Activated effector memory CD4-positive, alpha-beta T cell treated with Interleukin-2 at 50 U/mL for 16 hours (primary cell): ENCODE measurements at places on chromosomes 13 and 19.
A peak's percentile ranks its signal among the peaks of the same experiment; 100 is the strongest.

- no peak for DNase-seq
These were observed 123.4 kb downstream of the POSTN start for GRCh38 chr13:37475151-37475550.

- no peak for DNase-seq
These were observed 9.9 kb downstream of the KLHL26 start for GRCh38 chr19:18646535-18647370.

DNA sequence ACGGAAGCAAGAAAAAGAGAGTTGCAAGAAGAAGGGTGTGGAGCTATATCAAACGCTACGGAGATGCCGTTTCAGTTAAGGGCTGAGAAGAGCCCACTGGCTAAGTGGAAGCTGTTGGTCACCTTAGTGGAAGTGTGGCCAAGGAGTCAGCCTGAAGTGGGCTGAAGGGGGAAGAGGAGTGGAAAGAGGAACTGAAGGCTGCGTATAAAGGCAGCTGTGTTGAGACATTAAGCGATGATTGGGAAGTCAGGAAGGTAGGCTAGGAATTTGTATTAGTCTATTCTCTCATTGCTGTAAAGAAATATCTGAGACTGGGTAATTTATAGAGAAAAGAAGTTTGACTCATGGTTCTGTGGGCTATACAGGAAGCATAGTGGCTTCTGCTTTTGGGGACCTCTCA lies 14.1 kb upstream of the FRY start:
- DNase-seq = no peak

GRCh38 chr13:111187960-111188541 lies 72.9 kb downstream of the ARHGEF7 start:
- DNase-seq = no peak

- DNase-seq = peak; percentile 35
These were observed 18.7 kb downstream of the GADD45B start for GRCh38 chr19:2494447-2495129.

- DNase-seq = no peak
These were observed 1985.7 kb upstream of the PRR20A start for GRCh38 chr13:55155046-55155445.

GRCh38 chr13:49060678-49061387 lies 85.1 kb downstream of the FNDC3A start:
- DNase-seq = no peak

DNA sequence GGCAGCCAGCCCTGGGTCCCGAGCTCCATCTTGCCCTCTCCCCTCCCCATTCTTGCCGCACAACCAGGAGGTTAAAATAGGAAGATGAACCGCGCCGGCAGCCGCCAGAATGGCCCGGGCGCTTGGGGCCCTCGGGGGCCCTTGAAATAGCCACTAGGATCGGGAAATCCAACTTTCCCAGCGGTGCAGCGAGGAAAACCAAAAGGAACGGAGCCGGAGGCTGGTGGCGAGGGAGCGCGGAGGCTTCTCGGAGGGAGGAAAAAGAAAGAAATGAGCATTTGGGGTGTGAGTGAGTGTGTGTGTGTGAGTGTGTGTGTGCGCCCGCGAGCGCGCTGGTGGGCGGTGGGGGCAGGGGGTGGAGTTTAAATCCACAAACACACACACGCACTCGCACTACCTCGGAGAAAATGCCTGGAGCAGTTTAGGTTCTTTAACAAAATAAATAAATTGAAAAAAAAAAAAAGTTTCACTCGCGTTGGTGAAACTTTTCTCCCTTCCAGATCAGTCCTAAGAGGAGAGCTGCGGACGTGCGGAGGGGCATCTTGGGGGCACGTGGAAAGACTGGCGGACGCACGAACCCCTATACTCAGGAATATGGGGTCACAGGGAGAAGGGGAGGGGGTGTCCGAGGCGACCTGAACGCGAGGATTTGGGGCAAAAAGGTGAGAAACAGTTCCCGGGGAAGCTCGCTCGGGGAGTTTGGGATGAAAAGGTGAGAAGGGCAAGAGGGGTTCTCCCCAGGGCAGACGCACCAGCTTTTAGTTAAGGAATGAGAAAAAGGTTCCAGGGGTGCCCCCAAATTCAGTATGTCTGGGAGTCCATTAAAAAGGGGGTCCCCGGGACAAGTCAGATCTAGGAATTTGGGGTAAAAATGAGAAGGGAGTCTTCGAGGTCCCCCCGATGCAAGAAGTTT lies 1.3 kb downstream of the RFX2 start:
- peak; percentile 39 for DNase-seq

GRCh38 chr19:55809381-55810058 lies 22.3 kb downstream of the NLRP11 start:
- no peak for DNase-seq

GRCh38 chr13:77737583-77738200 lies 40.2 kb downstream of the SLAIN1 start:
- no peak for DNase-seq

DNA sequence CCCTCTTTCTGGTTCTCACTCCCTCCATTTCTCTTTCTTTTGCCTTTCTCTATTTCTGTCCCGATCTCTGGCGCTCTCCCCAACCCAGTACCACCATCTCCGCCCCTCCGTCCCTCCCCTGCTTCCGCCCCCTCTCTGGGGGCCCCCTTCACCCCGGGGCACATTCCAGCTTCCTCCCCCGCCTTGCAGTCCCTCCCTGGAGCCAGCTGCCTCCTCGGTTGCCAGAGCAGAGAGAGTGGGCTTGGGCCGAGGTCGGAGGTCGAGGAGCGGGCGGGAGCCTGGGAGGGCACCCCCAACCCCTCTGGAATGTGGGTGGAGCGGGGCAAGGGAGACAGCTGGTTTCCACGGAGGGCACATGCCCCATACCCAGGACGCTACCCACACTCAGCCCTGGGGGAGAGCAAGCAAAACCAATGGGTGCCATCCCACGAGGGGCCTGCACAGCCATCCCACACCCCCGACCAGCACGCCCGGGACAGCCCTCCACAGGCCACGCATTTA lies 6.5 kb upstream of the CIRBP start:
- no peak for DNase-seq

DNA sequence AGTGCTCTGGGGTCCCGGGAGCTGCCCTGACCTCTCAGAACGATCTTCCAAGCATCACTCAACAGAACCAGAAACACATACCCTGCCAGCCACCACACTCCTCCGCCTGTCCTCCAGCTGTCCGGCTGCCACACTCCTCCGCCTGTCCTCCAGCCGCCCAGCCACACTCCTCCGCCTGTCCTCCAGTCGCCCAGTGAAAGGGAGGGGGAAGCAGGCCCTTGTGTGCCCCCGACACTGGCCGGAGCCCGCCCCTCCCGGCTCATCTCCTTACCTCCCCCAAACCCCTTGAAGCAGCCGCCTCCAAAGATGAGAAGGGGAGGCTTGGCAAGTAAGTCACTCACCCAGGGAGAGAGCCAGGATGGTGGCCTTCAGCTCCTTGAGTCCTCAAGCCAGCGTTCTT lies 40.2 kb downstream of the STK24 start:
- DNase-seq = no peak

- DNase-seq = no peak
These were observed 178.8 kb downstream of the KCTD12 start for GRCh38 chr13:76707360-76707759.

GRCh38 chr19:3743486-3743885 lies 18.0 kb downstream of the APBA3 start:
- no peak for DNase-seq

DNA sequence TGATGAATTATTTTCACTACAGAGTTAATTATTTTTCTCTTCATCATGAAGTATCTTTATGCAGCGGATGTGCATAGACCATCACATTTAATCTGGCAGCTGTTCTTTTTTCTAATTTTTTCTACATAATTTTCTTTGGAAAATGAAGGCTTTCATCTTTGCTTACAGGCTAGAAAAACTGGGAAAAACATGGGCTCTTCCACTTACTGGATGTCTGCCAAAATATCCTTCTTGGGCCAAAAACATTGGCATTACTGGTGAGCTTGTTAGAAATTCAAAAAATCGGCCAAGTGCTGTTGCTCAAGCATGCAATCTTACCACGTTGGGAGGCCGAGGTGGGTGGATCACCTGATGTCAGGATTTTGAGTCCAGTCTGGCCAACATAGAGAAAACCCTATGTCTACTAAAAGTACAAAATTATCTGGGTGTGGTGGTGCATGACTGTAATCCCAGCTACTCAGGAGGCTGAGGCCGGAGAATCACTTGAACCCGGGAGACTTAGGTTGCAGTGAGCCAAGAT lies 176.8 kb downstream of the ZNF737 start:
- no peak for DNase-seq

- DNase-seq = no peak
These were observed 11.7 kb upstream of the KPTN start for GRCh38 chr19:47495478-47496372.

GRCh38 chr19:7636317-7636690 lies 606 bp upstream of the STXBP2 start:
- DNase-seq = no peak

DNA sequence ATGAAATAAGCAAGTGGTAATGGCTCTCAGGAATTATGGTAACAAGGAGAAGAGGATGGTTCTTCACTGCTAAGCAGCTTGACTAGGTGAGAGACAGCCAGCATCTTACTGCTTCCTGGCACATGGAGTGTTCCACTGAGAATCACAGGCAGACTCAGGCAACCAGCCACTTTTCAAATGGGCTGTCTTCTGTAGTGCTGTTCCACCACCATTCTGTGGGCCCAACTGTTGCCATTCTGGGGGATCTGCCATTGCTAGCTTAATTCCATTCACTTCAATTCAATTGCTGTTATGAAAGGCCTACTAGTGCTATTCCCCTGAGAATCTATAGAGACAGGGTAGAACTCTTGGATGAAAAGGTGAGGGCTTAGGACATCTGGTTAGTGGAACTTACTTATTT lies 341.9 kb downstream of the KCNRG start:
- DNase-seq = no peak

GRCh38 chr19:29552454-29553280 lies 26.9 kb downstream of the VSTM2B start:
- no peak for DNase-seq

GRCh38 chr19:30312582-30313352 lies 59.4 kb upstream of the ZNF536 start:
- DNase-seq = no peak

DNA sequence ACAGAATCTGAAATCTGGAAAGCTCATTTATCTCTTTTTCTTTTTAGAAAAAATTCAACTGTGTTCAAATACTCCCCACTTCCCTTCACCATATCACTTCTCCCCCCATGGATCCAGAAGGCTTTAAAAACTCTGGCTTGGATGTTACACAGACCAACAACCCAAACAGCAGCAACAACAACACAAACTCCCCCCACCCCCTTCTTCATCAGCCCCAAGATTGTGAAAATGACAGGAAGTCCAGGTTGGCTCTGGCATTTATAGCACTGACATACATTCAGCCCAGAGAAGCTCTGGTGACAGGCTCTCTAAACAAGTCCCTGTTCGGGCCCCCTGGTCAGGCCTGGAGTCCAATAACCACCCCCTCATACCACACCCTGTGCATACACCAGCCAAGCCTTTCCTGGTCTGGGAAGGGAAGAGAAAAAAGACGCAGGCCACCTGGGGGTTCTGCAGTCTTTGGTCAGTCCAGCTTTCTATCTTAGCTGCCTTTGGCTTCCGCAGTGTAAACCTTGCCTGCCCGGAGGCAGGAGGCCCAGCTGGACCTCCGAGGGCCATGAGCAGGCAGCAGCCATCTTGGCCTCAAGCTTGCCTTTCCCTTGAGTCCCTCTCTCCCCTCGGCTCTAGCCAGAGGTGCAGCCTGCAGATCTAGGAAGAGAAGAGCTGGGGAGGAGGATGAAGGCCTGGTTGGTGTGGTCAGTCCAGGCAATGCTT lies 6.8 kb downstream of the CDX2 start:
- no peak for DNase-seq

GRCh38 chr19:47511128-47511517 lies 3.7 kb downstream of the NAPA start:
- no peak for DNase-seq

DNA sequence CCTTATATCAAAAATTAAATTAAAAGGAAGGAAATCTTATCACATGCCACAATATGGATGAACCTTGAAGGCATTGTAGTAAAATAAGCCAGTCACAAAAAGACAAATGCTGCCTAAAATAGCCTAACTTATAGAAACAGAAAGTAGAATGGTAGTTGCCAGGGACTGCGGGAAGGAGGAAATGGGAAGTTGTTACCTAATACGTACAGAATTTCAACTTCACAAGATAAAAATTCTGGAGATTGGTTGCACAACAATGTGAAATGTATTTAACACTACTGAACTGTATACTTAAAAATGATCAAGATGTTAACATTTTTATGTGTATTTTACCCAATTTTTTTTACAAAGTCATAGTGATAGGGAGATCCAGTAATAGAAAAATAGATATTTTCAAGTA lies 10.2 kb upstream of the N4BP2L2 start:
- no peak for DNase-seq

DNA sequence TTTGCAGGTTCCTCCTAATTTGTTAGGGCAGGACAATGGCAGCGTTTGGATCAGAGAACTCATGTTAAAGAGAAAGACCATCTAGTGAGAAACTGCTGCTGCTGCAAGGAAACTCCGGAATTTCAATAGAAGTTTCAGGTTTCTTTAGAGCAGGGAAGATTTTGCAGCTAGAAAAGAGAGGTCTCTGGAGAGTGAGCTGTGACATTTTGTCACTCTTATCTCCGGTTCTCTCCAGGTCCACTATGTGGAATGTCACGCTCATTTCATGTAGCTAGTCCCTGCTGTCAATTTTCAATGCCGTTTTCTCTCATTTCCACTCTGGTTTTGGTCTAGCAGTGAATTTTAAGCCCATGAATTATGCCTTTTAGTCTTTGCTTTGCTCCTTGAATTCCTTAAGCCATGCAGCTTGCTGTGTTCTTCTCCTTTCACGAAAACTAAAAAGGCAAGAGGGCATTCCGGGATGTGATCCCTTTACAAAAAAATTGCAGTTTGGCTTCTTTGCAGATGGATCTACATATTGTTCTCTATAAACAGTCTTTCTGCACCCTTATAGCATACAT lies 46.7 kb upstream of the POSTN start:
- no peak for DNase-seq

DNA sequence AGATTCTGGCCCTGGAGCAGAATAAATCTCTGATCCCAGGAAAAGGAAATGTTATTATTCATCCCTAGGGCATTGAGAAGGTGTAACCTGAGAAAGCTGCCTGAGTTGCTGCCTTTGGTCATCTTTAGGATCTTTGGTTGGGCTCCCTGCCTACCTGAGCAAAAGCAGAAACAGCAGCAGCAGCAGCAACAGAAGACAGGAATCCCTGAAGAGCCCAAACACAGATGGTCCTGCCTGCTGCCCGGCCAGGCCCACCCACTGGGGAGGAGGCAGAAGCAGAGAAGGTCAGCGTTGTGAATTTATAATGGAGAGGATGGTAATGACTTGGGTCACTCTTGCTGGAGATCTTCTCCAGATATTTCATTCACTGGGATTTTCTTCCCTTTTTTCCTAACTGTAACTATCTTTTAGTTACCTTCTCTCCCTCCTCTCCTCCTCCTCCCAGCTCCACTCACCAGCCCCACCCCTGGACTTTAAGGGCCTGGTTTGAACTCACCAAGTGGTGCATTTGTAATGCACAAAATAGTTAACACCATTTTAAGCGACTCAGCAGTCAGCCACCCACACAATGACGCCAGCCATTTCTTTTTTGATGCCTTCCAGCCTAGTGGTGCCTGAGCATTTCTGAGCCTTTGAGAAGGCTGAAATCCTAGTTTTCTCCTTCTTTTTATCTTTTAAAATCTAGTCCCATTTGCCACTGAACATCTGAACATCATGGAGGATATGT lies 91.7 kb downstream of the HSPH1 start:
- DNase-seq = no peak

GRCh38 chr13:113166266-113166665 lies 7.8 kb downstream of the PROZ start:
- DNase-seq = no peak
